ENCODE measurements at places on chromosomes 6 and 20.

GRCh38 chr20:2302384-2303060 lies 6.7 kb downstream of the TGM3 start:
- DNase-seq: no peak

GRCh38 chr6:157693867-157694266 lies 129.2 kb upstream of the SNX9 start:
- no peak for DNase-seq

DNA sequence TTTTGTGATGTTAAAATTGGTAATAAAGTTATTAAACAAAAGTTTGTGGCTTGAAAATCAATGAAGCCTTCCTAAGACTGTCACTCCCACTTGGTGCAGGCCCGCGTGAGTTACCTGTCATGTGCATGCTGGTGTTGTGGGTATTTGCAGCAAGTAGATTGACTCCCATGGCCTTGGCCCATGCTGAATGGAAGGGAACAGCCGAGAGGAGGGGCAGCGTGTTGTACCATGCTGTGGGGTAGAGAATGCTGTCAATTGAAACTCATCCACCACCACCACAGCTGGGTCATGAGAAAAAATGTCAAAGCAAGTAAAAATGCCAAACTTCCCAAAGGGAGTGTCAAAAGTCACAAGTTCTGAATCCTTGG lies 12.7 kb upstream of the VNN1 start:
- DNase-seq: no peak

- no peak for DNase-seq
Observed at GRCh38 chr6:12508553-12508952, 208.0 kb upstream of the PHACTR1 start.

- DNase-seq: no peak
Observed at GRCh38 chr6:32950449-32950848, 2.4 kb downstream of the HLA-DMA start.
